ENCODE measurements at places on chromosomes 6 and 20. TPM values are rescaled to one million over a fixed set of nuclear protein-coding genes. Genes with fewer than 3 reads are reported as not detected.

RWDD1 gene
- 54.1 TPM for total RNA-seq

RSPH9 gene
- 0.73 TPM for total RNA-seq

IP6K3 gene
- 7.9 TPM for total RNA-seq

ARHGAP40 gene
- 1.2 TPM for total RNA-seq

HCK gene
- total RNA-seq: 0.44 TPM
